ENCODE measurements at places on chromosomes 3 and 15. TPM values are rescaled to one million over a fixed set of nuclear protein-coding genes. Genes with fewer than 3 reads are reported as not detected.

The AP4E1 gene
- 8.5 TPM for total RNA-seq

The CSPG5 gene
- total RNA-seq: 1.3 TPM

The CHAC1 gene
- total RNA-seq: 63.6 TPM

DNA sequence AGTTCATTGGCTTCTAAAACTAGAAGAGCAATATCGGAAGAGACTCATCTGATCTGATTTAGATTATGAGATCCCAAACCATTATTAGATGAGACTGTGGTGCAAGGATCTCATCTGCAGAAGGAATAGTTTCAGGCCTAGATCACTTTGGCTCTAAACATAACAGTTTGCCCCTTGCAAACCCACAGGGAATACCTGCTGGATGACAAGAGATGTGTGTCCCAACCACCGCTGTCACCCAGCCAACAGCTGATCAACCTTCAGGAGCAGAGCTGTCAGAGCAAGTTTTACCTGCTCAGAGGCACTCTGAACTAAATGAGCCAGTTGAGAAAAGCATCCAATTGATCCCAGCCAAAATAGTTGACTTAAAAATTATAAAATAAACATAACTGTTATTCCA is 64.0 kb upstream of the ST3GAL6 start:
- no peak for DNase-seq

The CPN2 gene
- total RNA-seq: not detected

- DNase-seq: no peak
Measured at GRCh38 chr3:74643636-74644035, 29.2 kb upstream of the CNTN3 start.

The BFSP2 gene
- not detected for total RNA-seq

Data from omental fat pad (tissue), 4 donors.